ENCODE measurements at places on chromosomes 7 and 10.

DNA sequence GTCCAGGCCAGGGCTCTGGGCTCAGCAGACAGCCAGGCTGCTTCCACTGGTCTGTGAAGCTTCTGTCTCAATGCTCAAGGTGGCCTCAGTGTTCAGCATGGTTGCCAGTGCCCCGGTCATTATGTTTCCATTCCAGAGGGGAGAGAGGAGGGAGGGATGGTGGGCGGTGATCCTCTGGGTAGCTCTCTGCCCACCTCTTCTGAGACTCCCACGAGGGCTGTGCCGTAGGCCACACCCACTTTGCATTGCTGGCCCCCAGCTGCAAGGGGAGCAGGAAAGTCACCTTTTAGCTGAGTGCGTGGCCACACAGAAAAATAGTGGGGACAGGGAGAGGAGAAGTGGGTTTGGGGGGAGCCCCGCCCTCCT is 42.5 kb downstream of the FOXK1 start:
- H3K36me3 ChIP-seq, result peaks cover 5% of the 10 kb centered on the region
- H3K27me3 ChIP-seq, result no peaks in the 10 kb centered on the region
- H3K4me1 ChIP-seq, result no peaks in the 10 kb centered on the region

GRCh38 chr7:30395676-30396075 is 82.9 kb downstream of the NOD1 start:
- no peaks in the 10 kb centered on the region for H3K4me1 ChIP-seq
- H3K27ac ChIP-seq, result no peak overlapping the region
- no peak for DNase-seq

DNA sequence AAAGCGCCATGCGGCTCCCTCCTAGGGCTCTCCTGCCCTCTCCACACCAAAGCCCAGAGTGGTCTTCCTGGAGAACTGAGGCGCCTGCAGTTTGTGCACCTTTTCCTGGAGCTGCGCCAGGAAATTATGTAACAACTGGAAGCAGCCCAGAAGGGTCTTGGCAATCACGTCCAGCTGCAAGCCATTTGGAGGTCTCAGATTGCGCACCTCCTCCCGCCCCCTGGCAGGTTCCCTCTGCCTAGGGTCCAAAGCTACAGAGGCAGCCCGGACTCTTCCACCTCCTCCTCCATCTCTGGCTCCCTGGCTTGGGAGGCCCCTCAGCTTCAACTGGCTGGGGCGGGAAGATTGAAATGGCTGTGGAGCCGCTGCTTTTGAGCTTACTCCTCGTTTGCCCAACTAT is 34.0 kb upstream of the SFTPD start:
- peaks cover 39% of the 10 kb centered on the region for H3K27me3 ChIP-seq
- no peaks in the 10 kb centered on the region for H3K36me3 ChIP-seq
- no peak overlapping the region for H3K4me3 ChIP-seq
- no peak overlapping the region for H3K27ac ChIP-seq

GRCh38 chr10:133441780-133442179 is 12.0 kb upstream of the SCART1 start:
- no peak overlapping the region for H3K4me3 ChIP-seq
- no peaks in the 10 kb centered on the region for H3K36me3 ChIP-seq
- no peak for DNase-seq
- peaks cover 26% of the 10 kb centered on the region for H3K27me3 ChIP-seq
- H3K4me1 ChIP-seq, result peaks cover 41% of the 10 kb centered on the region
- H3K27ac ChIP-seq, result peak overlapping the region; percentile 17

DNA sequence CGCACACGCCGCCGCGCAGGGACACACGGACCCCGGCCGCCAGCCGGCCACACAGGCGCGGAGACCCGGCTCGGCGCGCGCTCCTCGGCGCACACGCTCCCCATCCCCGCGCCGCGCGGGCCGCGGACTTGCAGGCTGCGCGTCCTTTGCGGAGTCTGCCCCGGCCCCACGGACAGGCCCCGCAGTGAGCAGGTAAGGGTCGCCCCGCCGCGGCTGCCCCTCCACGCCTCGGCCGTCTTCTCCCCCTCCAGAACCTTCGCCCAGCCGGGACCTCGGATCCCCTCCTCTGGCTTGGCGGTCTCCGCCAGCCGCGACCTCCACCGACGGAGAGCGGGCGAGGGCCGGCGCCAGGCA is 356 bp downstream of the ADCYAP1R1 start:
- peaks cover 3% of the 10 kb centered on the region for H3K27me3 ChIP-seq
- no peak overlapping the region for H3K27ac ChIP-seq
- H3K4me3 ChIP-seq, result no peak overlapping the region

- no peaks in the 10 kb centered on the region for H3K36me3 ChIP-seq
- no peaks in the 10 kb centered on the region for H3K27me3 ChIP-seq
- no peak for DNase-seq
- no peak overlapping the region for H3K27ac ChIP-seq
These were observed 200.3 kb downstream of the CACNB2 start for GRCh38 chr10:18340496-18341051.

DNA sequence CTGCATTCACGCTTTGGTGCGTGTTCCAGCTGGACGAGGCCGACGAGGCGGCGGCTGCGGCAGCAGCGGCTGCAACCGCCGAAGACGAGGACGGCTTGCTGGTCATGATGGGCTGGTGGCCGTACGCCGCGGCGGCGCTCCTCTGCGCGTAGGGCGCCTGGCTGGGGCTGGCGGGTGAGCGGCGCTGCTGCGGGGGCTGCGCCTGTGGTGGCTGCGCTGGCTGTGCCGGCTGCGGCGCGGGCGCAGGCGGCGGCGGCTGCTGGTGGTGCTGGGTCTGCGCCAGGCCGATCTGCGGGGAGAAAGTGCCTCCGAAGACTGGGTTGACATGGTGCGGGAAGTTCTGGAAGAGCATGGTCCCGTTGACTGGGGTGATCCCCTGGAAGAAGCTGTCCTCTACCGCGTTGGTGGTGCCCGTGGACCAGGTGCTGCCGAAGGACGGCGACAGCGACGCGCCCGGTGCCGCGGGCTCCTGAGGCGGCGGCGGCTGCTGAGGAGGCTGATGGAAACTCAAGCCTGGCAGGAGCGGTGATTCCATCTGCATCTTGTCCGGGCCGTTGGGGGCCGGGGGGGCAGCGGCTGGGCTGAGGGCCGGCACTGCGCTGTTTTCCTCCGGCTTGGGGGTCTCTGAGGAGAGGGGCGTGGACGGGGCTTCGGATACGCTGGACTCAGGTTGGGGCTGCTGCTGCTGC is 51.1 kb downstream of the CPEB3 start:
- H3K27me3 ChIP-seq, result no peaks in the 10 kb centered on the region
- DNase-seq, result peak; percentile 50
- H3K36me3 ChIP-seq, result no peaks in the 10 kb centered on the region

DNA sequence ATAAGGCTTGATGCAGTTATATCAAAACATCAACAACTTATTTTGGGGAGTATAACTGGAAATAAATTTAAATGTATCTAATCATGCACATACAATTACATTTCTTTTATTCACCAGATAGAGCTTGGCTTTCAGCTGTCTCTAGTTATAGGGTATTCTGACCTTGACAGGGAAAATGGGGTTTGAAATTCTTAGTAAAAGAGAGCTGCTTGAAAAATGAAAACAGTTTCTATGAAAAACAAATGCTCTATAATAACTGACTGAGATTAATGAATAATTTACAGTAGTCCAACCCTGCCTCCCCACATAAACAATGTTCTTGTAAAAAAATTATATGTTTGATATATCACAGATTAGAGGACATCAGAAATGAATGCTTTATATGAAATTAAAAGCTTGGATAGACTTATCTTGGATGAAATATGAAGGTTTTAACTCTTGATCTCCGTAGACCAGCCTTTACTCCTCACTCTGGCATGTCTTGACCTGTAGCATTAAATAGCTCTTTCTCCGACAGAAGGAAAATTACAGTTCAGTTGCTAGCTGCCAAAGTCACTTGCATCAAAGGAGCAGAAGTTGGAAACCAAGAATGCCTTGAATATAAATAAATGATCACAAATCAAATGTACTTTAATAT is 32.1 kb downstream of the VWC2 start:
- no peaks in the 10 kb centered on the region for H3K36me3 ChIP-seq
- no peak overlapping the region for H3K27ac ChIP-seq
- H3K4me1 ChIP-seq, result no peaks in the 10 kb centered on the region
